ENCODE measurements at places on chromosomes 3 and 15. TPM values are rescaled to one million over a fixed set of nuclear protein-coding genes. Genes with fewer than 3 reads are reported as not detected.

MAP3K13 gene
- 61.6 TPM for total RNA-seq

WWTR1 gene
- total RNA-seq = 39.2 TPM

SLC22A13 gene
- total RNA-seq = 2.6 TPM

LMAN1L gene
- total RNA-seq = 1.6 TPM

CGNL1 gene
- total RNA-seq = 26.1 TPM

- no peak for DNase-seq
Measured at GRCh38 chr3:94117729-94118128, 54.9 kb downstream of the NSUN3 start.

All from dorsolateral prefrontal cortex (tissue), 122 donors.